Heart left ventricle (tissue), 16 donors: ENCODE measurements at places on chromosomes 6 and 20. TPM values are rescaled to one million over a fixed set of nuclear protein-coding genes. Genes with fewer than 3 reads are reported as not detected.
A peak's percentile ranks its signal among the peaks of the same experiment; 100 is the strongest.

Gene MUC22
- total RNA-seq, result 0.21 TPM

DNA sequence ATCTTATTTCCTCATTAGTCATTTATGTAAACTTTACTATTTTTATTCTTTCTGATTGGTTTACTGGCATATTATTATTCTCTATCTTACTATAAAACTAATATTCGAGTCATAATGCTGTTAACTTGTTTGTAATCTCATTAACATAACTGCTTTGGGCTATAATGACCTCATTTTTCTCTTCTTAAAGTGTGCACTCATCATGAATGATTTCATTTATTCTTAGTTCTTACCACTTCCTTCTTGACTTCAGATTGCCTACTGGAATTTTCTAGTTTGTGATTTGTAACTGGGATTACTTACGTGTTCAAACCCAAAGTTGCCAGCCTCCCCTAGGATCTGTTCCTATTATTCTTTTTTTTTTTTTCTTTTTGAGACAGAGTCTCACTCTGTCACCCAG lies 91.8 kb upstream of the TNFAIP3 start:
- DNase-seq, result no peak

- no peak for DNase-seq
Measured at GRCh38 chr6:16907991-16908390, 146.7 kb upstream of the ATXN1 start.

Gene ANKRD66
- not detected for total RNA-seq

- no peak for DNase-seq
Measured at GRCh38 chr20:34282041-34282440, 21.1 kb downstream of the AHCY start.

- DNase-seq, result no peak
Measured at GRCh38 chr20:24118441-24119175, 130.0 kb upstream of the GGTLC1 start.

DNA sequence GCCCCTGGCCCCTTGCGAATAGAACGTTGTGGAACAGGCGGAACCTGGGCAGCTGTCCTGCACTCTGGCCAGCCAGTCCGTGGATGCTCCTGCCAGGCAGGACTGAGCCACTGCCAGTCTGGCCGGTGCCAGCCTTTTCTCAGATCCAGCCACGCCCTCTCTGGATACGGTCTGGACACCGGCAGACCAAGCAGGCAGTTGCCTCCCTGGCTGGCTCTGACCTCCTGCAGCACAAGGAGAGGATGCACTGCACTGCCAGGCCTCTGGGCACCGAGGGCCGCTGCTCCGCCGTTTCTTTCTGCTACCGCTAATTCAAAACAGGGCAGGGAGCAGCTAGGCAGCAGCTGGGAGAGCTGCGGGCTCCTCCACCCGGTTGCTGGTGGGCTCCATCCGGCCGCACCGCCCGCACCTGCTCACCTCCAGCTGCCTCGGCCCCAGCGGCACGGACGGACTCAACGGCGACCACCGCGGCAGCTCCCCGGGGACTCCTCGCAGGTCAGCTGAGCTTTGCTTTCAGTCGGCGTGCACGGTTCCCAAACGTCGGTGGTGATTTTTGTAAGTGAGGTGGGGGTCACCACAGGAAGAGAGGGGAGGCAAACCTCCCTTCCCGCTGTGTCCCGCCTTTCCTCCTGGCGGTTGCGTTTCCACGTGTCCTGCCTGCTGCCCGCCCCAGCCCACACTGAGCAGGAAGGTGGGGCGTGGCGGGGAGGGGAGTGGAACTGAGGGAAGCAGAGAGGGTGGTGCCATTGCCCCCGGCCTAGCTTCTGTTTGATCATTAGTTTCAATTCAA lies 30.3 kb upstream of the AFDN start:
- peak; percentile 77 for DNase-seq

Gene SOBP
- total RNA-seq, result 24.9 TPM

Gene MC3R
- not detected for total RNA-seq

Gene HTR1E
- total RNA-seq, result not detected

- DNase-seq, result no peak
Measured at GRCh38 chr6:134117409-134117808, 65.0 kb upstream of the SLC2A12 start.

GRCh38 chr6:134358320-134358719 lies 40.4 kb upstream of the SGK1 start:
- no peak for DNase-seq

- DNase-seq, result no peak
Measured at GRCh38 chr20:58069207-58069606, 159.2 kb downstream of the ANKRD60 start.

Gene PRDM1
- 1.7 TPM for total RNA-seq

Gene ROS1
- 0.04 TPM for total RNA-seq

Gene GSTA4
- 11.7 TPM for total RNA-seq

- DNase-seq, result no peak
Measured at GRCh38 chr20:9912858-9913434, 74.1 kb upstream of the PAK5 start.

Gene SLC22A1
- 1.4 TPM for total RNA-seq

GRCh38 chr6:166343150-166343487 lies 774 bp upstream of the SFT2D1 start:
- no peak for DNase-seq

Gene SMAP1
- 29.9 TPM for total RNA-seq

DNA sequence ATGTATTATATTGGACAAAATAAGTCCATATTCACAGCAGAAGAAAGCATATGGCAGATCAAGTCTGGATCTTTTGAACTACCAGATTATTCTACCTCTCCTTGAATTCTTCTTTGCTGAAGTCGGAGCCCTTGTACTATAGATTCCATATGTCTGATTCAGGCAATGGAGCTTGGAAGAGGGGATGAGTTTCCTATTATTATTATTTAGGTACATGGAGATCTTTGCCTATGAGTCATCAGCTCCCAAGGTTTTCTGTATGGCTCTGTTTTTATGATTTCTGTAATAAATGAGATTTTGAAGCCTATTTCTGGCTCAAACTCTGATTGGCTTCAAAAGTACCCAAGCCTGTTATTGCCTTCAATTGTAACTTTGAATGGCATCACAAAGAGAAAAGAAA lies 72.0 kb downstream of the OPRM1 start:
- DNase-seq, result no peak

Gene RHAG
- 0.44 TPM for total RNA-seq

DNA sequence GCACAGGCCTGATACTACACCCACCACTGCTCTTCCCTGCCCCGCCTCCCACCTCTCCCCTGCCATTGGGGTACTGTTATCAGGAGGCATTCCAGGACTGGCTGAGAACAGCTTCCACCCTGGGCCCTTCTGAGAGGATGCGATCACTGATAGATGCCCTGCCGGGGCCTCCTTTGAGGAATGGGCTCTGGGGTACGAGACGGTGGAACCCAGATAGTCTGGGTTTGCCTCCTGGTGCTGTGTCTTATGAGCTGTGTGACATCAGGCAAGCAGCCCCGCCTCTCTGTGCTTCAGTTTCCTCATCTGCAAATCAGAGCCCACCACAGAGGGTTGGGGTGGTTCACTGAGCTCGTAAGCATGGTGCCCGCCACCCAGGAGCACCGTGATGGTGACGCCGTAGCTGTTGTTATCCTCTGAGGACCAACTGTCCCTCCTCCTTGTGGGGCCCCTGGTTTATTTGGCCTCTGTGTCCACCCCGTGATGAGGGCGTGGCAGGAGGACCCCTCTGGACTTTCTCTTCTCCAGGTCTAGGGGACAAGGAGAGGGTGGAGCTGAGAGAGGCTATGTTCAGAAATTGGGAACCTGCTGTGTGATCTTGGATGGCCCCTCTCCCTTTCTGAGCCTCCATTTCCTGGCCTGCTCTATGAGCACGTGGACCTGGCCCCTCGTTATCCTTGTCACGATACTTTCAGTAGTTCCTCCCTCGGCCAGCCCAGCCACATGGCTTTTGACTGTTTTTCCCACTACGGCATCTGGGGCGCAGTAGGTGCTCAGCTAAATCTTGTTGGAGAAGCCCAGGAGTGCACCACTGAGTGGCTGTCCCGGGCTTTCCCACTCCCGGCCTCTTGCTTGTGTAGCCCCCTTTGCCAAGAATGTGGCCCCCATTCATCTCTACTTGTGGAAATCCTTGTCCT lies 18.3 kb downstream of the SRC start:
- no peak for DNase-seq

Gene BRD2
- 73.1 TPM for total RNA-seq

Gene STX11
- 18.3 TPM for total RNA-seq

GRCh38 chr20:5720696-5721095 lies 29.5 kb upstream of the SHLD1 start:
- no peak for DNase-seq

Gene SLC17A2
- not detected for total RNA-seq

GRCh38 chr6:80196906-80197305 lies 90.4 kb downstream of the BCKDHB start:
- DNase-seq, result no peak

GRCh38 chr6:169851641-169852503 lies 100.5 kb downstream of the ERMARD start:
- DNase-seq, result peak; percentile 60

- no peak for DNase-seq
Measured at GRCh38 chr6:89121934-89122333, 4.1 kb upstream of the SRSF12 start.

DNA sequence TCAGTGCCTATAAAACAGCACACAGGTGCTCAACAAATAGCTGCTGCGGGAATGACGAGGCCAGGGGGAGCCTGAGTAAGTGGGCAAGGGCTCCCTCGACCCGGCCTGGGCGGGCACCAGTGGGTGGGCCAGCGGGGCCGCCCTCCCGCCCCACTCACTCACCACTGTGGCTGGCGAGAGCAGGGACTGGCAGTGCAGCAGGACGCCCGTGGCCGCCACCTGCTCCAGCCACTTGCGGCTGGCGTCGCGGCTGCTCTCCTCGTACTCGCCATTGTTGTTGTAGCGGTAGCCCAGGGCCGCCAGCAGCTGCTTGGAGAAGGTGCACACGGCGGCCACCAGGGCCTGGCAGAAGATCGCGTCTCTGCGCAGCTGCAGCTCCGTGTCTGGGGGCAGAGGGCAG lies 191.5 kb downstream of the PREX1 start:
- no peak for DNase-seq

GRCh38 chr6:169714178-169714577 lies 10.1 kb downstream of the PHF10 start:
- no peak for DNase-seq

- no peak for DNase-seq
Measured at GRCh38 chr6:23077772-23078171, 508.4 kb downstream of the HDGFL1 start.

Gene WFDC5
- not detected for total RNA-seq

DNA sequence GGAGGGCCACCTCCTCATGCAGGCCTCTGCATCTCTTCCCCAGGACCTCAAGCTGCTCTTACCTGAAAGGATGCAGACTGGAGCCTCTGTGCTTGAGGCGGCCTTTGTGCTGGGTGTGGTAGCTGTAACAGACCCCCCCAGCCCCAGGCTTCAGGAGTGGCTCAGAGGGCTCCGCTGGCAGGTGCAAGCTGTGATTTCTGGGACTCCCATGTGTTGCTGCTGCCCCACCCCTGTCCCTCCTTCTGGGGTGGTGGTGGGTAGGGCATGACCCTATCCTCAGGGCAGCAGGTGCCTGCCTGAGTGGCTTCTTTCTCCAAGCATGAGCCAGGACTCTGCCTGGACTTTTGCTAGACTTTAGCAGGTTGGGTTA lies 121.2 kb downstream of the SULF2 start:
- no peak for DNase-seq

Gene HLA-DRB5
- 50.7 TPM for total RNA-seq

Gene KIF3B
- 15.5 TPM for total RNA-seq

Gene MOG
- total RNA-seq, result 2.7 TPM

- DNase-seq, result no peak
Measured at GRCh38 chr20:45378191-45378590, at the start of gene TP53TG5. Gene TP53TG5 (minus strand): TSS chr20:45378325. CDS start chr20:45378236, 89 bp downstream.

Gene DOK5
- total RNA-seq, result 23.5 TPM

DNA sequence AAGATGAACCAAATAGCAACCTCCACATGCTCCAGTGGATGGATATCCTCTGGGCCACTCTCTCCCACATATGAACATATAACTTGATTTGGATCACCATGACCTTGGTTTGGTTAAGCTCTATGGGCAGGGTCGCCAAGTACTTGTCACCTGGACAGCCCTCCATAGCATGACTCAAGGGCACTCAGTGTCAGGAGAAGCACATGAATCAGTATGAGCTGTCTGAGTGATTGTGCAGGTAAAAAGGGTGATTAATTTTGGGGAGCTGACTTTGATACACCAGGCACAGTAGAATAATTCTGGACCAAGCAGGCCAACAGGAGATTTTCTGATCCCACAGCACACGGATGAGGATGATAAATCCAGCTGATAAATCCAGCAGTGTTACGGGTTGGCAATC lies 74.4 kb downstream of the OPRM1 start:
- DNase-seq, result no peak

DNA sequence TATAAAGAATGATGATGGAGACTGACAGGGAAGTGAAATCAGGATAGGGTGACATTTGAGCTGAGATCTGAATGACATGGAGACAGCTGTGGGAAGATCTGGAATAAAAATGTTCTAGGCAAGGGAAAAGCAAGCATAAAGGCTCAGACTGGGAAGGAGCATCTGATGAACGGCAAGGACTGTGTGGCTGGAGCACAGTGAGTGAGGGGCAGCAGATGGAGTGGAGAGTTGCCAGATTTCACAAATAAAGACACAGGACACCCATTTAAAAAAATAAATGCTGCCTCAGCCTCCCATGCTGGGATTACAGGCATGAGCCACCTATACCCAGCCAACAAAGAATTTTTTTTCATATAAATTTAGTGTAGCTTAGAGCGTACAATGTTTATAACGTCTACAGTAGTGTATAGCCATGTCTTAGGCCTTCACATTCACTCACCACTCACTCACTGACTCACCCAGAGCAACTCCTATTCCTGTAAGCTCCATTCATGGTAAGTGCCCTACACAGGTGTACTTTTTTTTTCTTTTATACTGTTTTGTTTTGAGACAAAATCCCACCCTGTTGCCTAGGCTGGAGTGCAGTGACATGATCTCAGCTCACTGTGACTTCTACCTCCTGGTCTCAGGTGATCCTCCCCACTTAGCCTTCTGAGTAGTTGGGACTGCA lies 2.4 kb upstream of the ZBTB24 start:
- no peak for DNase-seq

DNA sequence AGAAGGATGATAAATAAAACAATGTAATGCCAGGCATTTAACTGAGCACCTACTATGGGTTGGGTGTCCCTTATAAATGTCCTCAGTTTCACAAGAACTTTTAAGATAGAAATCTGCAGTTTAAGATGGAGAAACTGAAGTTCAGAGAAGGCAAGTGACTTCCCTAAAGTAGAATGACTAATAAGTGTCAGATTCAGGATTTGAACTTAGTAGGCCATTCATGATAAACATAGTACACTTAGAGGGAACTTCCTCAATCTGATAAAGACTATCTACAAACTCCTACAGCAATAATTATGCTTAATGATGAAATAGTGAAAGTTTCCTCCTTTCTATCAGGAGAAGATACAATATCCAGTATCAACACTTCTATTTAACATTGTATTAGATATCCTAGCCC lies 43.9 kb downstream of the NCR2 start:
- DNase-seq, result no peak

- no peak for DNase-seq
Measured at GRCh38 chr20:49540687-49541435, 27.1 kb downstream of the PTGIS start.

- no peak for DNase-seq
Measured at GRCh38 chr6:40877362-40877761, 161.7 kb downstream of the UNC5CL start.
